ENCODE measurements at places on chromosomes 12 and 14. TPM values are rescaled to one million over a fixed set of nuclear protein-coding genes. Genes with fewer than 3 reads are reported as not detected.

DNA sequence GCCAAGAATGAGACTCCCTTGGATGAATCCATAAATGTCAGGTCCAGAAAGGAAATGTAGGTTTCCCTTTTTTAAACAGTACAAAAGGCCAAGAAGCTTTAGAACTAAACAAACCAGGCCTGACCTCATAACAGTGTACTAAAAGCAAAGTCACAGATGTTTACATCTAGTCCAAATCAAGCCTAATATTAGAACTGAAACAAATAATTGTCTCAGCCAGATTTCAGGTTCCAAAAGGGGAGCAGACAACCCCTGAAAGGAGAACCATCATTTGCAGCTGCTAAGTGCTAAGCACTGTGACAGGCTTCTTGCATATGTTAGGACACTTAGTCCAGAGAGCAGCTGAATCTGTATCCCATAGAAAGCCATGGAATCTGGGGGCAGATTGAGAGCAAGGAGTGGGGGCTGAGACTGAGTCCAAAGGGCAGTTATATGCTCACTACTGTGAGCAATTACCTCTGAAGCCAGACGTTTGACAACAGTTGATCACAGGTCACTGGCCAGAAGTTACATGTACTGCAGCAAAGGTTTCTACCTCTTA lies 90.1 kb downstream of the STXBP6 start:
- H3K27ac ChIP-seq, result no peak overlapping the region
- no peaks in the 10 kb centered on the region for H3K27me3 ChIP-seq
- H3K4me1 ChIP-seq, result peaks cover 2% of the 10 kb centered on the region
- H3K36me3 ChIP-seq, result no peaks in the 10 kb centered on the region

- H3K27ac ChIP-seq, result no peak overlapping the region
- H3K4me1 ChIP-seq, result peaks cover 6% of the 10 kb centered on the region
- no peaks in the 10 kb centered on the region for H3K27me3 ChIP-seq
Measured at GRCh38 chr12:116360579-116361413, 83.3 kb upstream of the MED13L start.

GRCh38 chr12:66032739-66033138 lies 97.8 kb downstream of the LLPH start:
- H3K4me3 ChIP-seq, result no peak overlapping the region
- no peaks in the 10 kb centered on the region for H3K36me3 ChIP-seq
- H3K27ac ChIP-seq, result no peak overlapping the region
- H3K4me1 ChIP-seq, result no peaks in the 10 kb centered on the region
- DNase-seq, result no peak

DNA sequence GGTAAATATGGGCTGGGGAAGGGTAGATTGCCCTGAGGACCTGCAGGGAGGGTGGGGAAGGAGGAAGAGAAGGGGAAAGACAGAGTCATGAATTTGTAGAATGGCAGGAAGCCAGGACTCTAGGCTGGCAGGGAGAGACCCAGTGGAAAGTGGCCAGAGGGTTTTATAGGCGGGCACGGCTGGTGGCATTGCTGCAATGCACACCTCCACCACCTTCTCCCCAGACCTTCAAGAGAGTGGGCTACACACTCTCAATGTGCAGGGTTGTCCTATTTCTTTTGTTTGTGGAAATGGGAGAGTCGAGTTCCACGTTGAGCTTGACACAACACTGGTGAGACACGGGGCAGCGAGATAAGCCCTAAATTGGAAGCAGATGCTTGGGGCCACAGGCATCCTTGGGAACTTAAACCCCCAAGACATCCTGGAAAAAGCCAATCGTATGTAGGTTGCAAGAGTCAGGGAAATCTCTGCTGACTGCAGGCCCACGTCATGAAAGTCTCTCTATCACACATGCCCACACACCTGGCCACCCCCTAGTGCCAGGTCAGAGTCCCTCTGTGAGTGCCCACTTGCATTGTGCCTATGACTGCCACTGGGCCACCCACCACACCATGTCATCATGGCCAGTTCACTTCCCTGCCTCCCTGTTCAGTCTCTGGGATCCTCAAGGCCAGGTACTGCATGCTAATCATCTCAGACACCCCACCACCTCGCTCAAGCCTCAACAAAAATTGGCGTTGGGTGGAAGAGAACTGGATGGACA lies 38.0 kb upstream of the BDKRB2 start:
- no peaks in the 10 kb centered on the region for H3K36me3 ChIP-seq
- DNase-seq, result no peak
- H3K4me3 ChIP-seq, result no peak overlapping the region
- H3K27me3 ChIP-seq, result no peaks in the 10 kb centered on the region

DNA sequence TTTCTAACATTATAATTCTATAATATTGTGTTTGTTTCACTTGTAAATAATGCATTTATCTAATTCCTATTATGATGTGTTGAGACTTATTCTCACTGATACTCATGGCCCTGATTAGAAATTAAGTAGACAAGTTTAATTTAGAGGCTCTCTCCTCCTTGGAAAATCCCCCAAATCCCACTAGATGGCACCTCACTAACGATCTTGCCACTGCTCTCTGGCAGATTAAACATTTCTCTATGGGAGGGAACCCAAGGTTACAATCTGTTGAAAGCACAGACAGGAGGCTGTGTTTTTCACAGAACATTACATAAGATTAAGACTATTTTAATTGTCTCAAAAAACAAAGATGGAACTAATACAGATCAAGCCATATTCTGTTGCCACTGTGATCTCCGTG lies 318.7 kb downstream of the LRFN5 start:
- no peak overlapping the region for H3K27ac ChIP-seq
- H3K27me3 ChIP-seq, result no peaks in the 10 kb centered on the region
- no peak overlapping the region for H3K4me3 ChIP-seq
- no peaks in the 10 kb centered on the region for H3K36me3 ChIP-seq
- no peak for DNase-seq

DNA sequence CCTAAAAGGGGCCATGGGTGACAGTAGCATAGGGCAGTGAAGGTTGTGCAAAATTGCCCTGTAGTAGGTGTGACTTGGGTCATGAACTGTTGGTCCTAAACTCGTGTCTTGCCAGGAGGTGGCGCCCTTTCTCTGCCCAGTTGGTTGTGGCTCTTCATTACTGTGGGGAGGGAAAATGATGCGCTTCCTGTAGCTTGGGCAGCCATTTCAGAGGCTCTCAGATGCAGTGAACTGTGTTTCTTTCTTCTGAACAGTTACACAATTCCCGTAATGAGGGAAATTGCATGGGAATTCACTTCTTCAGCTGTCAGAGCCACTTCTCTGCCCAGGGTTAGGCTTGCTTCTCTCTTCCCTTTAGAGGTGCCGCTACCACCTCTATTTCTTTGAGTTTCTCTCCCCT lies 148.1 kb upstream of the NRXN3 start:
- H3K27ac ChIP-seq, result no peak overlapping the region
- H3K4me1 ChIP-seq, result no peaks in the 10 kb centered on the region
- no peaks in the 10 kb centered on the region for H3K36me3 ChIP-seq
- peak; percentile 95 for DNase-seq
- no peaks in the 10 kb centered on the region for H3K27me3 ChIP-seq

The CAPZA3 gene
- total RNA-seq, result not detected

The GUCY2C gene
- 2.5 TPM for total RNA-seq

The TAS2R13 gene
- not detected for total RNA-seq

The FBXO33 gene
- 10.8 TPM for total RNA-seq
